ENCODE measurements at places on chromosomes 13 and 19.

DNA sequence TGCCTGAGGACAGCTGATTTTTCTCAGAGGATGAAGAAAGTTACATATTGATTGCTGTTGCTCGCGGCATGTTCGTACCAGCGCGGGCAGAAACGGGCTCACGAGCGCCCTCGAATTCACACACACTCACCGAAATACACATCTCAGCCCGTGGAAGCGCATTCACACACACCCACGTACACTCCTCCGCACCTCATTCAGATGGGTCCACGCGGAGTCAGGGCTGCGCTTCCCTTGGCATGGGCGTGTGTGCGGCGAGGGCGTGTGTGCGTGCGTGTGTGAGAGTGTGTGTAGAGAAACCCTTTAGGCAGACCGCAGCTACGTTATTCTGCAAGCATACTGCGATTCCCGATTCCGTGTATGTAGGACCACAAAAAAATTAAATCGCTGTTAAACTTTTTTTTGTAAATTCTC is 2.1 kb upstream of the PCDH17 start:
- no peak for DNase-seq

DNA sequence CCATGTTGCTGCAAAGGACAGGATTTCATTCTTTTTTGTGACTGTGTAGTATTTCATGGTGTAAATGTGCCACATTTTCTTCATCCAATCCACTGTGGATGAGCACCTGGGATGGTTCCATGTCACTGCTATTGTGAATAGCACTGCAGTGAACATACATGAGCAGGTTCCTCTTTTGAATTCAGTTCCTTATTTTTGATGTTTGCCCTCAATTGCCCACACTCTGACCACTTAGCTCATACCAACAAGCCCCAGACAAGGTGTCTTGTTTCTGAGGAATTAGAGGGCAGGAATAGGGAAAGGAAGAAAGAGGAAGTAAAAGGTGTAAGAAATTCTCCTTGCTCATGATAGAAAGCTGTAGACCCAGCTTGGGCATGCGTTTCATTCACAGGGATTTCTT is 244.2 kb upstream of the ZNF507 start:
- no peak for DNase-seq

- DNase-seq = no peak
Observed at GRCh38 chr19:43329989-43330388, 23.5 kb upstream of the CD177 start.

DNA sequence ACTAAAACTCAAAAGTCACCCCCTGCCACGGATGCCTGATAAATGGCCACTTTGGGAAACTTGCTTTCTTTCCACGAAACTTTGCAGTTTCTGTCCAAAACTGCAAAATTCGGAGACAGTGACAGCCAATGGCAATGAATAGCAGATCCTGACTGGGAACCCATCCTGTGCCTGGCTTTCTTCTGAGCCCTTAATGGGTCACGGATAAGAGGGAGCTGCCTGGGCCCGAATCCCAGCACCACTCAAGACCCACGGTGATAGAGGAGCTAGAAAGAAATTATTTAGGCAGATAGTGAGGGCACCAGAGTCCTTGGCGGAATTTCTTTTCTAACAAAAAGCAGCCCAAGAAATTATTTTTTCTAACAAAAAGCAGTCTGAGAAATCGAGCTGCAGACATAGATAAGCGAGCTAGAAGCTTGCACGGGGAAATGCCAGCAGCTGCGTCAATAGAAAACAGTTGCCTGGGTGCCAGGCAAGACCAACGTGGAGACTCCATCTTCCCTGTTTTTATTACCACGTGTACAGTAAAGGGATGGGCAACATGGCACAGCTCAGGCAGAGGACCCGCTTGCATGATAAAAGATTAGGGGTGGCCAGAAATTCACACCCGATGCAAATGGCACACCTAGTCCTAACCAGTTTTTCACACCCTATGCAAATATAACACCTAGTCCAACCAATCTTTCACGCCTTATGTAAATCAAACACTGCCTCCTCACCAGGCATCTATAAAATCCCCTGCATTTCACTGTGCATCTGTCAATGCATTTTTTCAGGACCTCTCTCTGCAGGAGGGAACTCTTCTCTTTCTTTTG is 7.1 kb upstream of the HSH2D start:
- no peak for DNase-seq

DNA sequence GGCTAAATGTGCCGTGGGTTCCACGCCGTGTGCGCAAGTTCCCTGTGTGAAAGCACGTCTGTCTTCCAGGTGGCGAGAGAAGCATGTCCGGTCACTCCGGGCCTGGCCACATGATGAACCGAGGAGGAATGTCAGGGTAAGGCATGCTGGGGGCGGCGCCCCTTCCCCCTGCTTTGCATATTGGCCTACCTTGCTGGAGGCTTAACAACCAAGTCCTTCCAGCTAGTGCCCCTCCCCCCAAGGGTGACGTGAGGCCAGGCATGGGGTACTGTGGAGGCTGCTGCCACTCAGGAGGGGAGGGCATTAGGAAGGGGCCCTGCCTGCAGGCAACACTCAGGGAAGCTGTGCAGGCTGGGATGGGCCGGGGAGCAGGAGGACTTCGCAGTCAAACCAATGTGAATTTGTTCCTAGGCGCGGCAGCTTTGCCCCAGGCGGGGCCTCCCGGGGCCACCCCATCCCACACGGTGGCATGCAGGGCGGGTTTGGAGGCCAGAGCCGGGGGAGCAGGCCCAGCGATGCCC is 12.5 kb downstream of the MICOS13 start:
- no peak for DNase-seq

DNA sequence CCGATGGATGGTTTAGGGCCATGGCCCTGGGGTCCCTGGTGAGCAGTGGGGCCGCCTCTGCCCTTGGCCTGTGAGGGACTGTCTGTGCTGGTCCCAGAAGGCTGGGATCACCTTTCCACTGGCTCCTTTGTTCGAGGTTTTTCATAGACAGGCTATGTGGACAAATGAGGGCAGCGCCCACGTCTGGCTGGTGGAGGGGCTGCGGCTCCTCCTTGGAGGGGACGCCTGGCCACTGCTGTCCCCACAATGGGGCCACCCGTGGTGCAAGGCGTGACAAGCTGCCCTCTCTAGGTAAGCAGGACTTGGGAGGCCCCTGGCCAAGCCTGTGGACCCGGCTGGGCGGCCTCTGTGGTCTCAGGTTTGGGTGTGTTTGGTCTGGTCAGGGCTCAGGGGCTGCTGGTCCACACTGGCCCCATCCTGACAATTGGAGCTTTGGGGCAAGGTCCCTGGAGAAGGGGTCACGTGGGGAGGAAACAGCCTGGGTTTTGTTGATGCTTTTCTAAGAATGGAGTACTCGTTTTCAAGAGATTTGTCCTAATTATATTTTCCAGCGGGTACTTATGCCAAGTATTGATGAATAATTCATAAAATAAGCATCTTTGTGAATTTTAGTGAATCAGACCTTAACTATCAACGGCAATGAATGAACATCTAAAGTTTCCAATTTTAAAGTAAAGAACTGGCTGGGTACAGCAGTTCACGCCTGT is 33.3 kb downstream of the MCF2L start:
- DNase-seq = no peak

DNA sequence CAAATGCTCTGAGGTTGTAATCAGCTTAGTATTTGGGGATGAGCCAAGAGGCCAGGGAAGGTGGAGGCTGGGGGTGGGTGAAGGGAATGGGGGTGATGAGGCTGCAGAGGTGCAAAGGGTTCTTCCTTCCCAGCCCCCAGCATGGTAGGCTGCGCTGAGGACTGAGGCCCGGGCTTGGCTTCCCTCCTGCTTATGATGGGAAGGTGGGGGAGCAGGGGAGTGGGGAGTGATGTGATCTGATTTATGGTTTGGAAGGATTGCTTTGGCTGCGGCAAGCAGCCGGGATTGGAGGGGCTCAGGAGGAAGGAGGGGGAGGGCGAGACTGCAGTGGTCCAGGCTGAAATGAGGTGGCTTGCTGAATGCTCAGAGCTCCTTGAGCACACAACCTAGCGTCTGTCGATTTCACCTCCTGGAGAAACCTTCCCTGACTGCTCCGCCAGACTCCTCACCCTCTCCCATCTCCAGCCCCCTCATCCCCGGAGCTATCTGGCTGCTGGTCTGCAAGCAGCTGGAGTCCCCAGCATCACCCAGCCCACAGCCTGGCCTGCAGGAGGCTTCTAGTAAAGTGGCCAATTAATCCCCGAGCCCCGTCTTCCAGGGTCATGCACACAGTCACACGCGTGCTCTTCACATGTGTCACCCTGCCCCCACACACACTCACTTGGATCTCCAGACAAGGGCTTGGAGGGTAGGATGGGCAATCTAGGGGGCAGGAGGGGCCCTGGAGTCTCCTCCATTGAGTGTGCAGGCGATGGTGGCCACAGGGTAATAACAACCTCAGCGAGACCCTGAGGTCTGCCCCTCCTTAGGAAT is 757 bp upstream of the CLEC11A start:
- DNase-seq = no peak

- no peak for DNase-seq
Observed at GRCh38 chr13:29513002-29513980, 82.2 kb downstream of the SLC7A1 start.

GRCh38 chr13:99941086-99941485 is 30.5 kb downstream of the ZIC5 start:
- DNase-seq = no peak

DNA sequence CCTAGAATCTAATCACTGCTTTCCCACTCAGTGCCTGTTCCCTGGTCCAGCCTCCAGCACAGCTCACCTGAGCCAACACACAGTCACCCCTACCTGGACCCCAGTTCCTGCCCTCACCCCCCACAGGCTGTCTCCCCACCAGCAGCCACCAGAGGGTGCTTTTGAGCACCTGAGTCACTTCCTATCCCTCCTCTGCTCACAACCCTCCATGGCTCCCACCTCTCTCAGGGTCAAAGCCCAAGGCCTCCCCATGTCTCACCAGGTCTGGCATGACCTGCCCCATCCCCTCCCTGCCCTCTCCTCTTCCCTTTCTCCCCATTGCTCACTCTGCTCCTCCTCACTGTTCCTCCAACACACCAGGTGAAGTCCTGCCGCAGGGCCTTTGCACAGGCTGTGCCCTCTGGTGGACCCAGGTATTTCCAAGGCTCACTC is 7.1 kb upstream of the DPP9 start:
- DNase-seq = no peak

GRCh38 chr13:34462843-34463242 is 479.2 kb upstream of the NBEA start:
- no peak for DNase-seq

GRCh38 chr13:43301346-43301969 is 278.1 kb downstream of the DNAJC15 start:
- no peak for DNase-seq

- DNase-seq = no peak
Observed at GRCh38 chr13:96681766-96682165, 312.5 kb downstream of the OXGR1 start.

DNA sequence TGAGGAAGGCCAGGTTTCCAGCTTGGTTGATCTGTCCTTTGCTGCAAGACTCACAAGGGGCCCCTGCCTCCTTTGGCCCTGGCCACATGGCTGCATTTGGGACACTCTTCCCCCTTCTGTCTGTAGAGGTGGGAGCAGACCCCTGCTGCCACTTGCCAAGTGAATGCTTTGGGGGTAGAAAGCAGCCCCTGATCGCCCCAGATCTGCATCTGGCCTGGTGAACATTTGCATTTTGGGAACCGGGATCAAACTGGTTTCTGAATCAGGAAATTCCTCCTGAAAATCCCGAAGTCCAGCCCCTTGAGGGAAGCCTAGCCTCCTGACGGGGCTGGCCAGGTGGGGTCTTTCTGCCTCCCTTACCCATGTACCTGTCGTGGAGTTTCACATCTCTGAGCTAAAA is 14.9 kb downstream of the DPF1 start:
- no peak for DNase-seq

- no peak for DNase-seq
Observed at GRCh38 chr19:17751103-17751911, at the start of gene FCHO1. Gene FCHO1 (plus strand): TSS chr19:17751477. CDS start chr19:17755165, 3,688 bp downstream.

GRCh38 chr19:51018745-51019543 is 565 bp downstream of the KLK10 start:
- DNase-seq = no peak

DNA sequence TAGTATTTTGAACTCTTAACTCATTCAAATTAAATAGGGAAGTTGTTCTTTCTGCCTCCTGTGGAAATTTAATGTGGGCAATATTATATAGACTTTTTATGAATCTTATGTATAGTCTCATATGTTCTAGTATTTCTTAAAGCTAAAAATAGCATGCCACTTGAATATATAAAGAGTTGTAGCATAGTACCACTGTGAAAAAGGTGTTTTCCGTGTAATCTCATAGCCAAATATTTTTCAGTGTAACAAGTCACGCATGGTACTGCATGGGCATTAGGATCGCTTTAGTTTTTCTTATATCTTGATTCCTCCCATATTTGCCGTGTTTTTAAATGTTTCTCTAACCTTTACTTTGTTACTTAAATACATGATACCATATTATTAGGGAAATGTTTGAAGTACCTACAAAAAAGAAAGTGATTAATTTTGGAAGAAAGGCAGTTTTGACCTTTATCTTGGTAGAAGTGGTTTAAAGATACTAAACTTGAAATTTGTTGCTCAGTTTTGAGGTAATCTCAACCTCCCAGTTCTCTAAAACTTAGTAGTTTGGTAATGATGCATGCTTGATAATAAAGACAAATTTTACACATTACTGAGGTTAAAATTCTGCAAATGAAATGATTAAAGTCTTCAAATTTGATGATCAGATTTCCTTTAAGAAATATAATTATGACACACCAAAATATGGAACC is 81.2 kb downstream of the PAN3 start:
- no peak for DNase-seq
